IPS DF 19.7 (cell line): ENCODE measurements at places on chromosomes 2 and 18.

GRCh38 chr18:68548904-68549870, 165.7 kb downstream of the TMX3 start:
- DNase-seq: no peak

DNA sequence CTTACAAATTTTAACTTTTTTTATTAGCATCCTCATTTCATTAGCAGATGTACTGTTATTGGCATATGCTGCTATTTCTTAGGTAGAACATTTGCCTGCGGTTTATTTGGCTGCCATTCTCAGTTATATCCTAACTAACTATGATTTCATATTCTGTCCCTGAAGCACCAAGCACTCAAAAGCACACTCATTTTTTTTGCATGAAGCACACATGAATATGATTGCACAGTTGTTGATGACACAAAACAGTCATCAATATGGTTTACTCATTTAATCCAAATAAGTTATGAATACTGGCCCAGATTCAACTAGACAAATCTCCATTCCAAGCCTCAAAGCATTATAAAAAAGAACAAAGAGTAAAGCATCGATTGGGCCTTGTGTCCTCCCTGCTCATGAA, 129.4 kb upstream of the CNTNAP5 start:
- no peak for DNase-seq

- no peak for DNase-seq
These were observed 828.6 kb upstream of the FSHR start for GRCh38 chr2:49982871-49983270.

GRCh38 chr2:222088561-222088960, 210.2 kb downstream of the PAX3 start:
- no peak for DNase-seq

DNA sequence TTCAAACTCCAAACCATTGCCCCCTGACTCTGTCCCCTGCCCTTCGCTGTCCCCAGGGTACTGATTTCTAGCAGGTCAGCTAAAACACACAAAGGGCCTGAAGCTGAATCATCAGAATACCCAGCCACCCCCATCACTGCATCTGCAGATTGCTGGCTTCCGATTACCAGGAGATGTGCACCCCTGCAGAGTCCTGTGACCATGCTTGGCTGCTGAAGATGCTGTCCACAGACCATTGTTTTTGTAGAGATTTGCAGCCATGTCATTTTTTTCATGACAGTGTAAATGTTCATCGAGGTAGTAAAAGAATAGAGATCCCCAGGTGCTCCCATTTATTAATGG, 463.3 kb downstream of the STK39 start:
- DNase-seq: no peak

- DNase-seq: no peak
These were observed 83.7 kb upstream of the MBOAT2 start for GRCh38 chr2:9087121-9087681.
